ENCODE measurements at places on chromosomes 4 and X.

GRCh38 chrX:3026074-3026815, 15.0 kb upstream of the ARSF start:
- peak; percentile 72 for DNase-seq

DNA sequence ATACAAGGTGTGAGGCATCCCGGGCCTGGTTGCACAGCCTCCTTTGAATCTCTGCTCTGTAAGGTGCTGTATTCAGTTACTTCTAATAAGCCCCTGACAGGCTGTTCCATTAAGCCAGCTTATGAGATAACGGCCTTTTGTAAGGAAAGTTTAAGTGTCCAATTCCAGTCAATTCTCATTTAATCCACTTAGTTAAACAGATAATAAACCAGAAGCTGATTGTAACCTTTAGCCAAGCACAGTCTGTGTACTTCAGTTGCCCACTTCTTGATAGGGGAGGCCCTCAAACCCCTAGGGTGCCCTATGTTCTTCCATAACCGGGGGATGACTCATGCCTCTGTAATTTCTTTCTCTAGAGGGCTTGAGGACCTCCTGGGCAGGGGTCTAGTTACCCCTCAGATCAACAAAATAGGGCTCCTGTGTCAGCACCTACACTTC, 63.4 kb downstream of the RASL11B start:
- no peak for DNase-seq

DNA sequence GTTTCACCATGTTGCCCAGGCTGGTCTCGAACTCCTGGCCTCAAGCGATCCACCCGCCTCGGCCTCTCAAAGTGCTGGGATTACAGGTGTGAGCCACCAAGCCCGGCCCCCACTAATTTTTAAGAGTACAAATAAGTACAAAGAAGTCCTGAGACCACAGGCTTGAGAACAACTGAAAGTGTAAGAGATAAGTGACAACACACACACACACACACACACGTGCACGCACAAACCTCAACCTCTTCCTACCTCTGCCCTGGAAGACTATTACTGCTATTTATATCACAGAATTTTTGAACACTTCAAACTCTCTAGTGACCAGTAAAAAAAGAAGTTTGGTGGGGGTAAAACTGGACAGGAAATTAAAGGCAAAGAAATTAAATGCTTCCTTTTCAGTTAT, 7.5 kb downstream of the KLHL15 start:
- no peak for DNase-seq

GRCh38 chr4:175071123-175071522, 153.0 kb downstream of the ADAM29 start:
- peak; percentile 5 for DNase-seq

GRCh38 chr4:86035688-86036087, 324.2 kb downstream of the MAPK10 start:
- peak; percentile 72 for DNase-seq

- DNase-seq = no peak
Observed at GRCh38 chr4:89109841-89110540, 1.3 kb upstream of the TIGD2 start.

DNA sequence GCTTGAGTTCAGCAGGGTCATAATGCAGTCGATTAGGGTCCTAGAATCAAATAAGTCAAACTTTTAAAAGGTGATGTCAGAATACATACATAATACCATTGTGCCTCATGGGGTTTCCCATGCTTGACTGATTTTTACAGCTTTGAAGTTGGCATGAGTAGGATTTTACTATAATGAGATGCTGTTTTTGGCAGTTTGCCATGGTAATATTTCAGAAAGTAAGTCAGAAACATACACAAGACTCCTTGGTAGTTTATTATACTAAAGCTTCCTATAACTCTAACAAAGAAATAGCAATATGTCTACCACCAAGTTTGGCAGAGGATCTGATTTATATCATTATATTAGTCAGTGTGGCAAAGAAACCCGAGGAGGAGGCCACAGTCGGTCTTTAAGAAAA, 45.2 kb downstream of the PHKA2 start:
- DNase-seq = peak; percentile 80

DNA sequence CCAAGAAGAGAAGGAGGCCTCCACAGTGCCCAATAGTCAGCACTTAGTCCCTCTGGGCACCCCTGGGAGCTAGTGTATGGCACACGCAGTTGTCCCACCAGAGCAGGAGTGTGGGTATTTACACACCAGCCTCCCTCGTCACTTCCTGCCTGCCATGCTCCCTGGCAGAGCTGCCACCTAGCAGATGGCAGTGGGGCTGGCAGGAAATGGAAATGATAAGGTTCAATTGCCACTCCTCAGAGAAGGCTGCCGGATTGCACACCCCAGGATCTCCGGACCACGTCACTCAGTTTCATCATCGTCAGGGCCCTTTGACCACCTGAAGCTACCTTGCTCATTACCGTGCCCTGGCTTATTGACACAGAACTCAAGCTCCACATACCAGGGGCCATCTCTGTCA, 173.3 kb upstream of the PSAPL1 start:
- no peak for DNase-seq

GRCh38 chr4:165524532-165525190, 145.9 kb downstream of the CPE start:
- DNase-seq = no peak

GRCh38 chr4:185743722-185744487, 68.1 kb downstream of the SORBS2 start:
- no peak for DNase-seq

DNA sequence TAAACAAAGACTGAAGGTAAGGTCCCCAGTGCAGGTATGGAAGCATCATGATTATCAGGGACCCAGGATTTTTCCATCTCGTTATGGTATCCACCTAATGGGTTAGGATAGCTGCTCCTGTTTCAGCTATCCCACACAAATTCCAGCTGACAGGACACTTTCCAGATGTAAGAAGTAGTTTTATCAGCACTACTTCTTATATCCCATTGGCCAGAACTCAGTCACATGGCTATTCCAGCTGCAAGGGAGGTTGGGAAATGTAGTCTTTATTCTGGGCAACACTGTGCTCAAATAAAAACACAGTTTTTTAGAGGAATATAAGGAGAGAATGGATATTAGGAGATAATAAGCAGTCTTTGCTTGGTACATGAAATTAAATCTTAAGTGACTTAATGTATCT, 96.7 kb downstream of the SRPX start:
- no peak for DNase-seq

- DNase-seq = peak; percentile 13
Observed at GRCh38 chr4:59455751-59456150, 1744.4 kb upstream of the ADGRL3 start.

DNA sequence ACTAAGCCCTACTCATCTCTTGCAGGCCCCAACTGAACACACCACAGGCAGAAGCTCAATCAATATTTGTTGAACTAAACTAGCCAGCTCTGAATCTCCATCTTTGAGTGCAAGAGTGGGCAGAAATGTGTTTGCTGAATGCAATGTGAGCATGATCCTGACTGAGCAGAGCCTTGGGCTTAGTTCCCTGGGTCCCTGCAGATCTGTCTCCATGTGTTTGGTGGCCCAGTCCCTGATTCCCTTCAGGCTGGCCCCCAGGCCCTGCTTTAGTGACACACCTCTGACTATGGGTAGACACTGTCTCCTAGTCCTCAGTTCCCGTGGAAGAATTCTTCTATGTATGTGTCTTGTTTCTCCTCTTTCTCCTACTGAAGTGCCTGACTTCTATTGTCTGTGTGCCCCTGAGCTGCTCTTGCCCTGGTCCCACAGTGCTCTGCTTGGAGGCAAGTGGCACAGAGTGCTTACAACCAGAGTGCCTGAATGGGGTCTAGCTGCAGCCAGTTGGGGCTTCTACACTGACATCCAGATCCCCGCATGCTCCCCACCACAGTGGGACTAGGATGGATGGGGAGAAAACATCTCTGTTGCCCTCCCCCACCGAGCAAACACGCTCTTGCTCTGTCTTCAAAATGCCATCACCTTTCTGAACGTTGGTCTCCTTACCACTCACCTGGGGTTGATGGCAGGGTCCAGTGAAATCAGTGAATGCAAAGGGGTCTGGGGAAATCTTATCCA, 9.3 kb downstream of the PJA1 start:
- DNase-seq = no peak

DNA sequence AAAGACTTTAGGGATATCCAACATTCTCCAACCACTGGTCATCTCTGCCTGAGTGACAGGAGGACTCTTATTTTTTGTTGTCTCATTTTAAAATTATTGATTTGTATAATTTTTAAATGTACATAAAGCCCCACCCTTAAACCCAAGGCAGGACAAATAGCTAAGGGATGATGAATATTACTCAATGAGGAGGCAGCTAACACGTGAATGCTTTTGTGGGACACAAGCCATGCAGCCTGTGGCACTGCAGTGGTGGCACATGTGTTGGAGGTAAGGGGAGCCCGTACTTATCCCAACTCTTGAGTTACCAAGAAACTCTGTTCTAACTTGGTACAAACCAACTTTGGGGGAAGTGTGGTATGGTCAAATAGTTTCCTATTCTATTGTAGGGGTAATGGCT, 19.5 kb downstream of the MID1IP1 start:
- peak; percentile 75 for DNase-seq

- DNase-seq = peak; percentile 21
Observed at GRCh38 chr4:109701566-109702410, 1.5 kb downstream of the CASP6 start.

GRCh38 chrX:151621422-151621821, 57.9 kb downstream of the PASD1 start:
- no peak for DNase-seq

- DNase-seq = no peak
Observed at GRCh38 chrX:69015156-69015555, 150.1 kb downstream of the PJA1 start.

DNA sequence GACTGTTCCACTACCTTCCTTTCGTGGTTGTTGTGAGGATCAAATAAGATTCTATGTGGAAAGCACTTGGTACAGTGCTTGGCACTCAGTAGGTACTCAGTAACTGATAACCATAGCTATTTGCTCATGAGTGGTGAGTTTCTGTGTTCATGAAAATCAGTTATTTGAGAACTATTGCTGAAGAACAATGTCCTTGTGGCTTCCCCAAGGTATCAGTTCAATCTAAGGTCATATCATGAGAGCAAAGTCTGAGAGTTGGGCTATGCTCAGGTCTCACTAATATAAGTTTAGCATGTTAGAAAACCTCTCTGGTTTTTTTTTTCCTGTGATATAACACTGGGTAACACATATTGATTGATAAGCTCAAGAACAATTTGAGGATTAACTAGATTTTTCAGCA, 147.8 kb downstream of the GRIA3 start:
- no peak for DNase-seq
